CD4-positive, alpha-beta T cell treated with Interferon gamma for 1 hour (primary cell): ENCODE measurements at places on chromosomes 5 and 9.

- no peak for DNase-seq
These were observed 17.1 kb upstream of the RNF145 start for GRCh38 chr5:159226451-159226850.

DNA sequence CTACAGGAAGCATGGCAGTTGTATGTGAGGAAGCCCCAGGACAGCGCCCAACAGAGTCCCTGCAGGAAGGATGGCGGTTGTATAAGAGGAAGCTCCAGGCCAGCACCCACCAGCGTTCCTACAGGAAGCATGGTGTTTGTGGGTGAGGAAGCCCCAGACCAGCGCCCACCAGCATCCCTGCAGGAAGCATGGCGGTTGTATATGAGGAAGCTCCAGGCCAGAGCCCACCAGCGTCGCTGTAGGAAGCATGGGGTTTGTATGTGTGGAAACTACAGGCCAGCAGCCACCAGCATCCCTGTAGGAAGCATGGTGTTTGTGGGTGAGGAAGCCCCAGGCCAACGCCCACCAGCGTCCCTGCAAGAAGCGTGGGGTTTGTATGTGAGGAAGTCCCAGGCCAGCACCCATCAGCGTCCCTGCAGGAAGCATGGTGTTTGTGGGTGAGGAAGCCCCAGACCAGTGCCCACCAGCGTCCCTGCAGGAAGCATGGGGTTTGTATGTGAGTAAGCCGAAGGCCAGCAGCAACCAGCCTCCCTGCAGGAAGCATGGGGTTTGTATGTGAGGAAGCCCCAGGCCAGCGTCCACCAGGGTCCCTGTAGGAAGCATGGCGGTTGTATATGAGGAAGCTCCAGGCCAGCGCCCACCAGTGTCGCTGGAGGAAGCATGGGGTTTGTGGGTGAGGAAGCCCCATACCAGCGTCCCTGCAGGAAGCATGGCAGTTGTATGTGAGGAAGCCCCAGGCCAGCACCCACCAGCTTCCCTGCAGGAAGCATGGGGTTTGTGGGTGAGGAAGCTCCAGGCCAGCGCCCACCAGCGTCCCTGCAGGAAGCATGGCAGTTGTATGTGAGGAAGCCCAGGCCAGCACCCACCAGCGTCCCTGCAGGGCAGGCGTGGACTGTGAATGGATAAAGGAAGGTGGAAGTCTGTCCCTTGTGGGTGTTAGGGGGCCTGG, 79.0 kb downstream of the DAP start:
- DNase-seq, result no peak

DNA sequence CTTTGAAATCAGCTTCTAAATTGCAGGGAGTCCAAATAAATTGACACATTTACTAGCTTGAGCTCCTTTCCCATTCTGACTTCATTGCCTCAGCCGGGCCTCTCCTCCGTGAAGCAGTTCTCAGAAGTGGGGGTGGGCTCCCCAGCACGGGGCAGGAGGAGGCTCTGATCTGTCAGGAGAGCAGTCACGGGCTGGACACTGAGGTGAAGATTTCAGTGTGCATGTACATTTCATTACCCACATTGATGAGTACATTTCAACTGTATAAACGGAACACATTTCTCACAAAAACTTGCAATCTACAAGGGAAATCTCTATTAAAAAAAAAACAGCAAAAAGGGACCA, 195.9 kb downstream of the SEMA6A start:
- DNase-seq, result no peak

DNA sequence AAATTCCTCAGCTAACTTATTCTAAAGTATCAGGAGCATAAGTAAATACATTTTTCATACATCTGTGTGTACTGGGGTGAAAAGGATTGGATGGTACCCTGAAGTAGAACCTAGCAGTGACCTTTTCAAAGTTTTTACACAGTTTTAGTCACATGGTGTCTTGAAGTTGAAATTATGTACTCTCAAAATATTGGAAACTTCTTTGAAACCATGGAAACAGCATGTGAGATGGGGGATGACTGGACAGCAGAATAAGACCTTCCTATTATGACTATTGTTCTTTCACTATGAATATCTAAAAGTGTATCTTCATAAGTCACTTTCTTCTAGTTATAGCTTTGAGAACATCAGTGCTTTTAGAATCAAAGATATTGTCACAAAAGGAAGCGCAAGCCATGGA, 301.5 kb upstream of the ELAVL2 start:
- no peak for DNase-seq

GRCh38 chr5:10685115-10685521, 75.9 kb downstream of the DAP start:
- DNase-seq, result no peak

DNA sequence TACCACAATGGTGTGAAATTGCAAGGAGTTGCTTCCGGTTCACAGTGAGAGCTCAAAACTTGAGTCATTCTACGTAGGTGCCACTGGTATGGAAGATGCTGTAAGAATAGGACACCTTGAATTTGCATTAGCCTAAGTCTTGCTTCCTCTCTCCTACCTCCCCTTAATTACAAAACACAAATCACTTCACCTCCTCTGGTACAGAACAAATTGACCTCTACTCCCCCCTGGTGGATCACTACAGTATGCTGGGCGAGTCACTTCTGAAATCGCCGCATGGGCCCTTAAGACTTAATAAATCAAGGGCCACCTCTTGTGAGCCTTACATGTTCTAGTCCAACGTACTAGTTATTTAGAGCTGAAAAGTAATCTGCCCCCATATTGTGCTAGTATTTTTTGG, 145.3 kb upstream of the SMARCA2 start:
- DNase-seq, result no peak

DNA sequence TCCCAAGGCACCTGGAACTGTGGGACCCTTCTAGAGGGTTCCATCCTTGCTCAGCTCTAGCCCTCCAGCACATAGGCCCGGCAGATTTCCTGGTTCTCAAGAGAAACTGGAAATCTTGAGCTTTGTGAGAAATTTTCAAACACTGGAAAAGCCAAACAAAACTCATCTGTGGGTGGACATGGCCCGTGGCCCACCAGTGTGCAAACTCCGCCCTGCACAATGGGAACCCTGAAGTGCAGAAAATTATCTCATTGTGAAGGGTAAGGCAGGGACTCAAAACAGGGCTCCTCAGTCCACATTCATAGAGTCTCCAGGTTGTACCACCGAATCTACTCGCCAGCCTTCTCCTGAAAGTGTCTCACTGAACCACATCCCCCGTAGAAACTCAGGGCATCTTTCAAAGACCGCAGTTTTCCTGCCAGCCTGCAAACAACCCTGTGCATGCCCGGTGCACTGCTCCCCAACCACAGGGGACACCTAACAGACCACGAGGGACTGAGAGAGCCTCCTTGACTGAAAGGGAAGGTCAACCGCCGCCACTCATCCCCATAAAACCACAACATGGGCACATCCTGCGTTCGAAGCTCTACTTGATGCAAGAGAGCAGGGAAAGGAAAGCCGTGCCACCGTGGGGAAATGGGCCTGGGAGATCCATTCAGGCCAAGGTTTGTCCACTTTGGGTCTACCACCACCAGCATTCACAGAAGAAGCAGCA, 18.1 kb downstream of the ADAMTS2 start:
- no peak for DNase-seq
